Thoracic aorta (tissue), 2 donors: ENCODE measurements at places on chromosomes 6 and 20.

GRCh38 chr6:114000069-114000468 is 29.1 kb upstream of the HDAC2 start:
- DNase-seq: no peak

GRCh38 chr6:132511210-132511830 is 1.6 kb downstream of the STX7 start:
- no peak for DNase-seq

- no peak for DNase-seq
Observed at GRCh38 chr6:124956018-124956417, 6.2 kb upstream of the RNF217 start.

GRCh38 chr20:63041776-63042175 is 35.0 kb upstream of the BHLHE23 start:
- DNase-seq: no peak

- no peak for DNase-seq
Observed at GRCh38 chr6:16420337-16420714, 181.9 kb downstream of the GMPR start.

DNA sequence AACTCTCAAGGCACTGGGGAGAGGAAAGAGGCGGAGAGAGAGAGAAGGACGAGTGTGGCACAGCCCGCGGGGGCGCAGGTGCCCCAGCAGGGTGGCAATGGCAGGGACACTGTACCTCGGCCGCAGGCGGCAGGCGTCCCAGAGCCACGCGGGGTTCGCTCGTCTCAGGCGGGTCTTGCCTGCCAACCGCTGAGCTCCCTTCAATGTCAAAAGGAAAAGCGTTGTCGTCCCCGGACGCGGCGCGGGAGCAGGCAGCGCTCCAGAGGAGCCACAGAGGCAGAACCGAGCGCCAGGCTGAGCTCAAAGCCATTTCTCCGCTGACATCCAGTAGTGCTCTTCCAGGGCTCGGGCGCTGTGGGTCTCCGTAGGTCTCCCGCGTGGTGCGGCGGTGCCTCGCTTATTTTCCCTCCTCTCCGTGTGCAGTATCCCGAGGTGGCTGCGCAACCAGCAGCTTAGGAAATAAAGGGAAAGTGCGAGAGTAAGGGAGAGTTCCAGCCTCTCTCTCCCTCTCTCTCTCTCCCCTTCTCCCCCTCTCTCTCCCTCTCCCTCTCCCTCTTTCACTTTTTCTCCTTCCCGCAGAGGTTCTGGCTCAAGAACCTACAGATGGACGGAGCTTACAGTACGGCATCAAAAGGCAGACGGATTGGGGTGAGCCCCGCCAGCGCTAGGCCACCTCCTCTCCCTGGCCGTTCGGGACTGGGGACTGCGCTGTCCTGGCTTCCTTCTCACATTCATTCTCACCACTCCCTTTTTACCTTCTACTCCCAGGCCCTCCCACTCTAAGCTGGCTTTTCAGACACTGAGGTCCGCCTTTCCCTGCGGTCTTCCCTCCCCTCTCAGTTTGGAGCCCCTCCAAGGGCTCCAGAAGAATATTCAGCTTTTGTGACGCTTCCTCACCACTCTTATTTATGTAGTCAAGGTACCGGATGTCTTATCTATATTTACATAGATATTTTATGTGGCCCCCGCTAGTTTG is at the start of gene LAMA4:
Gene LAMA4 (minus strand): TSS at position 727 of the 976 bp plus-strand sequence. CDS start 417 bp downstream, at position 310.
- DNase-seq: no peak

DNA sequence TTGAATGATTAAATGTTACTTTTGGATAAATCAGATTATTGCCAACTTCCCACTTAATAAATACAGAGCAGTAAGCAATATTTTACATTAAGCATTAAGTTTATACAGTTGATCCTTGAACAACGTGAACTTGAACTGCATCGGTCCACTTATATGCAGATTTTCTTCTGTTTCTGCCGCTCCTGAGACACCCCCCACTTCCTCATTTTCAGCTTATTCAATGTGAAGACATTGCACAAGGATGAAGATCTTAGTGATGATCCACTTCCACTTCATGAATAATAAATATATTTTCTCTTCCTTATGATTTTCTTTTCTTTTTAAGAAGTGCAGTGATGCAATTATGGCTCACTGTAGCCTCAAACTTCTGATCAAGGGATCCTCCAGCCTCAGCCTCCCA is 167.2 kb downstream of the LINC00237 start:
- no peak for DNase-seq

- DNase-seq: no peak
Observed at GRCh38 chr6:106637051-106637716, 7.8 kb downstream of the QRSL1 start.

GRCh38 chr20:54172532-54172855 is 1.3 kb downstream of the CYP24A1 start:
- no peak for DNase-seq

GRCh38 chr6:36120979-36121786 is 9.1 kb upstream of the MAPK13 start:
- no peak for DNase-seq

GRCh38 chr6:2793534-2794151 is 28.4 kb downstream of the WRNIP1 start:
- DNase-seq: no peak

GRCh38 chr20:63791497-63792156 is 39.4 kb downstream of the ZBTB46 start:
- no peak for DNase-seq

GRCh38 chr6:108838101-108838717 is 10.0 kb upstream of the ARMC2 start:
- DNase-seq: no peak

GRCh38 chr6:47476781-47477496 is 650 bp upstream of the CD2AP start:
- DNase-seq: no peak

DNA sequence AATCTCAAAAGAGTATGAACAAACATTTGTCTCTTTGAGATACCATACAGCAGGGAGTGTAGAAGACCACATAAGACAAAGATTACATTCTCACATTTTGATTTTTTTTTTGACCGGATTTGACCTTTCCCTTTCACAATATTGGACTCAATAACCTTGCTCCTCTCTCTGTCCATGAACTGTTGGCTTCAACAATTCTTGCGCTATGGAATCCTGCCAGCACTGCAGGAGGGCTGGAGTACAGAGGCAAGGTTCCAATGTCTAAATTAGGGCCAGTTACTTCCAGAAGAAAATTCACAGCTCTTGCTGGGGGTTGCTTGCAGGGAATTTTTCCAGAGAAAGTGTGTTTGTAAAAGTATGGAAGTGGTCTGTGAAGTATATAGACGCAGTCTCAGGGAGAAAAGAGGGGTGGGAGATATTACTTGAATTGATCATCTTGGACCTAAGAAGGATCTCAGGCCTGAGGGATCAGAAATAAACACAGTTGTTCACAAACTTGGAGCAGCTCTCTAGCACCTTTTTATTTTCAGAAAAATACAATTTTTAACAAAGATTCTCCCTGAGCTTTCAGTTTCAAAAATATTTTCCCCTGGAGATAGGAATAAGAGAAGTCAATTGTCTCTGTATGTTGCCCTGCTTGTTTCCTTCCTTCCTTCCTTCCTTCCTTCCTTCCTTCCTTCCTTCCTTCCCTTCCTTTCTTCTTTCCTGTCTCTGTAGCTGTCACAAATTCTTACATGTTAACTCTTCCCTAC is 765.9 kb downstream of the BCKDHB start:
- DNase-seq: no peak

DNA sequence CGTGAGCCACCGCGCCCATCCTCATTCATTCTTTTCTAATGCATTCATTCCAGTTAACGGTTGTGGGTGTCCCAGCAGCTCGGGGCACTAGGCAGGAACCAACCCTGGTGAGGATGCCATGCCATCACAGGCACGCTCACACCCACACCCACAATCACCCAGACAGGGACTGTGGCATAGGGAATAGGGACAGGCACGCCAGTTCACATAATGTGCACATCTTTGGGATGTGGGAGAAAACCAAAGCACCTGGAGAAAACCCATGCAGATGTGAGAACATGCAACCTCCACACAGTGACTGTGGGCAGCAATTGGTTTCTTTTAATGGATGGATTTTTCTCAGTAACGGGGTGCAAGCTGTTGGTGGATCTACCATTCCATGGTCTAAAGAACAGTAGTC is 64.3 kb downstream of the IRF4 start:
- no peak for DNase-seq

DNA sequence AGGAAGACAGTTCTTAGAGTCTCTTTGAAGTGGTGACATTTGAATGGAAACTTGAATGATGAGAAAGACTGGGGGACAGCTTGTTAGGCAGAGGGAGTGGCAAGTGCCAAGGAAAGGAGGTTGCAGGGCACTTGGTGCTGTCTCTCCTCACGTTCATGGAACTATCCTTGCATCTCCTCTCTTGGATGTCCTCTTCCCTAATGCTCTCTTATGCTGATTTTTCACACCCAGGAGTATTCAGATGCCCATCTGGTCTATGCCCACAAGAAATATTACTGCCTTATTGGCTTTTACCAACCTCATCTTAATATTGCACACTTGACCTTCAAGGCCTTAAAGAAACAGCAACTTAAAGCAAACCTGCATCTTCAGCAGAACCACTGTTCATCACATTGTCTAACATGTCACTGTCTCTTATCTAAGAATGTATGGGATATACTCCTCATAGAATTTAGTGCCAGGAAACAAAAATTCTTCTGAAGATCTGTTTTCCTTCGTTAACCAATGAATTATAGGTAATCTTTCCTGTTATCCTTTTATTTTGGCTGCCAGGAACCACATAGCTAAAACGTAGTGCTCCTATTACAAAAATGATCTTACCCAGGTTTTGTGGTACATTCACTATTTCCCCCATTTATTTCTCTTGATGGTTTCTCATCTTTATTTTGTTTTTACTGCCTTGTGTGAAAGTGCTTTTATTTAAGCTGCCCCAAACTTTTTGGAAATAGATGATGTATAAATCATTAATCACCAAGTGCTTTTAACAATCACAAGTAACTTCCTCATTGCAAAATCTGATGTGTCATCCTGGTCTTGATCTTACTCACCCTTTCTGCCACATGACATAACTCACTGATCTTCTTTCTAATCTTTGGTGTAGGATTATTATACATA is 12.8 kb downstream of the RGS17 start:
- DNase-seq: no peak

GRCh38 chr6:6942831-6943230 is 164.9 kb upstream of the RREB1 start:
- no peak for DNase-seq
